COR-L47 (cell line): ENCODE measurements at places on chromosomes 12 and 14.

GRCh38 chr12:20443792-20444191, 75.5 kb downstream of the PDE3A start:
- no peak for DNase-seq

DNA sequence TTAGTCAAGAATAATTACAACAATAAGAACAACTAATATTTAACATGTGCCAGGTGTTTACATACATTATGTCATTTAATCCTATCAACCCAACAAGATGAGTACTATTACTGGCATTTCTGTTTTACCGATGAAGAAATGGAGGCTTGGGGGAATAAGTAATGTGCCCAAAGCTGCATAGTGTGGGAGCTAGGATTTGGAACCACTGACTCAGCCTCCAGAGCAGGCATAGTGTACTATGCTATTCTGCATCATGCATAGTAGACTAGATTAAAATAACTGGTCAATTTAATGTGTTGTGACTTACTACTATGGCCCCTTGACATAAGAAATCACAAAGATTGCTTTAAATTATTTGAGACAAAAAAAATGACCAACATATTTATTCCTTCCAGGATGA, 9.5 kb downstream of the GPR19 start:
- no peak for DNase-seq

DNA sequence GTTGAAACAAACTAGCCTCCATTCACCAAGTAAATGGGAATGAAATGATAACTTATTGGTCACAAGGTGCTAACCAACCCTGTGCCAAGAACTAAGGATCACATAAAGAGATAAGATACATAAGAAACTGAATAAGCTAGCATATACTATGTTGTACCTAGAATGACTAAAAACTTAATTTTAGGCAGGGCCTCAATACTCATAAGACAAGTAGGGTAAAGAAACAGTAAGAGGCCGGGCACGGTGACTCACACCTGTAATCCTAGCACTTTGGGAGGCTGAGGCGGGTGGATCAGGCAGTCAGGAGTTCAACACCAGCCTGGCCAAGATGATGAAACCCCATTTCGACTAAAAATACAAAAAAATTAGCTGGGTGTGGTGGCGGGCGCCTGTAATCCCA, 17.7 kb downstream of the GDF11 start:
- no peak for DNase-seq

DNA sequence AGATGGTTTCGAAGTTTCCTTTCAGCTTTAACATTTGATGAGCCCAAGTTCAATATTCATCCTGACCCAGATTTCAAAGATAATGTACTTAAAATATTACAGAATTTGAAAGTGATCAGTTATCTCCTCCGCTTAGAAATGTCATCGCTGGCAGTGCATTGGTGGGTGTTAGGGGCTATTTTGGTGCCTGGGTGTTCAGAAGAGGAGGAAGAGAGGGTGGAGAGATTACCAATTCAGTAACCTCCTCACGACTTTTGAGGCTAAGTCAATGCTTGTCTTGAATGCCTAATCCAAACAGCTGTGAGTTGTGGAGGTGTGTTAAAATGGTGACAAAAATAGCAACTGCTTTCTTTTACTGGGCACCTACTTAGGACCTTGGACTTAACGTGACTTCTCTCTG, 13.8 kb upstream of the DGLUCY start:
- no peak for DNase-seq

DNA sequence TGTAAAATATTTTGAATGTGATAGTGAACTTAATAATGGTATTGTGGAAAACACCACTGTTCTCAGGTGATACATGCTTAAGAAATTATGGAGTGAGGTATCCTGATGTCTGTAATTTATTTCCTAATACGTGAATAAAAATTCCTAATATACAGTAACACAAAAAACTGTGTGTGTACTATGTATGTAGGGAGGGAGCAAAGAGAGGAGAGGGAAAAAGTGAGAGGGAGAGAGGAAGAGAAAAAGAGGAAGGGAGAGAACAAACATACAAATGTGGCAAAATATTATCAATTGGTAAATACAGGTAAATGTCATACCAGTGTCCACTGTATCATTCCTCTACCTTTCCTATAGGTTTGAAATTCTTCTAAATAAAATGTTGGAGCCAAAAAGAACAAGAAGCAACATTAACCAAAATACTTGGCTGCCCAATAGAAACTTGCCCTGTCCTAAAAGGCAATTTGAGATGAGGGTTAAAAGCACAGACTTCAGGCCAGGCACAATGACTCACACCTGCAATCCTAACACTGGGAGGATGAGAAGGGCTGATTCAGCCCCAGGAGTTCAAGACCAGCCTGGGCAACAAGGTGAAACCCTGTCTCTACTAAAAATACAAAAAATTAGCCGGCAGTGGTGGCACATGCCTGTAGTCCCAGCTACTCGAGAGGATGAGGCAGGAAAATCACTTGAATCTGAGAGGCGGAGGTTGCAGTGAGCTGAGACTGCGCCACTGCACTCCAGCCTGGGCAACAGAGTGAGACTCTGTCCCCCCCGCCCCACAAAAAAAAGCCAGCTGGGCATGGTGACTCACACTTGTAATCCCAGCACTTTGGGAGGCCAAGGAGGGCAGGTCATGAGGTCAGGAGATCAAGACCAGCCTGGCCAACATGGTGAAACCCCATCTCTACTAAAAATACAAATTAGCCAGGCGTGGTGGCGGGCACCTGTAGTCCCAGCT, 14.5 kb downstream of the R3HDM2 start:
- DNase-seq, result no peak

- DNase-seq, result no peak
Measured at GRCh38 chr12:5582541-5582940, 150.6 kb downstream of the NTF3 start.

GRCh38 chr14:75884198-75884611, 97.6 kb downstream of the TGFB3 start:
- no peak for DNase-seq

DNA sequence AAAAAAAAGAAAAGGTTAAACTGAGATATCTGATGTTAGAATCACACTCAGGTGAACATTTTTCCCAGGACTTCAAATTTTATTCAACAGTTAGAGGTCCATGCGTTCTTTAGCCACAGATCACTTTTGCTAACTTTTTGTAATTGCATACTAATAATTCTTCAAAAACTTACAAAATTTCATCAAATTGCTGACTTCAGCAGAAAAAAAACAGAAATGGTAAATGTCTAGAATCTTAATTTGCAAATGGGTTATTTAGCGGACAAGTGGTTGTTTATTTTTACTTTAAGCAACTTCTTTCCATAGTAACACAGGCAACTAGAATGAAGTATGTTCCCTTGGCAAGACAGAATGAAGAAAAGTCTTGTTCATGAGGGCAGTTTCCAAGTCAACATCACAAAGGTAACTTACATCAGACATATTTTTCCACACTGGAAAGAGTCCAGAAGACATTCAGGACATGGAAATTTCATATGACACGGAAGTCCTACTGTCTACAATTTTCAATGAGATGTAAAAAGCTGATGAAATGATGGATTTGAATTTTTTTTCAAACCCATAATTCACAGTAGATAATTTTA, 62.5 kb upstream of the SOX5 start:
- DNase-seq, result no peak

- DNase-seq, result no peak
Measured at GRCh38 chr12:27013611-27014084, 536 bp downstream of the TM7SF3 start.

DNA sequence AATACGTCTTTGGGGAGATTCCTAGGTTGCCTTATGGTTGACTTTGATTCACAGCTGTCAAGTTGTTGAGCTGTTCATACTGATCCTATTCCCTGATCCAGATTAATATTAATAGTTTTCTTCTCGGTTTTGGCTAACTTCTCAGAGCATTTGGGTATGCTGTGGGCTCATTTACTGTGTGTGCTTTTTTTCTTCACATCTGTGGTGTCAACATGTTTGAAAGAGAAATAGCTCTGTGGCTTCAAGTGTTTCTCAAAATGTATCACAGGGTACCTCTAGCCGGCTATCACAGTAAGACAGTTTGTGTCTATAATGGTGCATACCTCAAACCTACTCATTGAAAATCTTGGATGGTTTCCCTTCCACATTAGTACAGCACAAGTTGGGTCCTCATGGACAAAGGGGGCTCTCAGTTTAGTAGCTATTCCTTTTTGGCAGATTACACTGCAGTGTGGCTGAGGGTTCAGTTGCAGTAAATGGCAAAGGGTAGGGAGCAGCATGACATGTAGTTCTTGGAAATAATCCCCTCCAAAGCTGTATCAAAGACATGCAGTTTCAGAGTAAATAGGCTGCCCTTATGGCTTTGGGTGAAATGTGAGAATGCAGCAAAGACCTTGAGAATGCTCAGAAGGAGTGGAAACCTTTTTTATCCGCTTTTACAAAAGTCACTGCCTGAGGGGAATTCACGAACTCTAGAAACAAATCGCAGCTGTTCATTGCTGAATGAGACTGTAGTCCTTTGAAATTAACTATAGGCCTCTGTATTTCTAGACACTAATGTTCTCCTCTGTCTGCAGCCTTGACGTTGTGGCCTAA, 102.4 kb upstream of the ATF1 start:
- DNase-seq, result no peak

DNA sequence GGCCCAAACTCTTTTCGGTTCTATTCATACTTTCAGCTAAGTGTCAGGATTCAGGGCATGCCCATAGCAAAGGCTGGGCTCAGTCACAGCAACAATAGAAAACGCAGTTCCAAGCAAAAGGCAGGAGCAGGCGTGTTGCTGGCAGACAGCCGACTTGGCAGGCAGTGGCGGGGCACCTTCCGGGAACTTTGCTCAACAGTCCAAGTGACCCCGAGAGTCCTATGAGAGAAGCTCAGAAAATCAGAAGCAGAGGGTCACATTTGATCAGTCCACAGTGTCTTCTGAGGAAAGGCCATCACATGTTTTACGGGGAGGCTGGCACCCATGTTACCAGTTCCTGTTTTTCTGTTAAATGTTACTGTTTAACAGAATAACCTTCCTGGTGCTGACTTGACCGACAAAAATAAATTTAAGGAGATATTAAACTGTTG, 115.0 kb downstream of the DACT1 start:
- peak; percentile 24 for DNase-seq

- DNase-seq, result no peak
Measured at GRCh38 chr12:127052511-127053232, 1214.3 kb upstream of the TMEM132C start.

GRCh38 chr12:13206560-13206897, 10.0 kb downstream of the EMP1 start:
- DNase-seq, result no peak

DNA sequence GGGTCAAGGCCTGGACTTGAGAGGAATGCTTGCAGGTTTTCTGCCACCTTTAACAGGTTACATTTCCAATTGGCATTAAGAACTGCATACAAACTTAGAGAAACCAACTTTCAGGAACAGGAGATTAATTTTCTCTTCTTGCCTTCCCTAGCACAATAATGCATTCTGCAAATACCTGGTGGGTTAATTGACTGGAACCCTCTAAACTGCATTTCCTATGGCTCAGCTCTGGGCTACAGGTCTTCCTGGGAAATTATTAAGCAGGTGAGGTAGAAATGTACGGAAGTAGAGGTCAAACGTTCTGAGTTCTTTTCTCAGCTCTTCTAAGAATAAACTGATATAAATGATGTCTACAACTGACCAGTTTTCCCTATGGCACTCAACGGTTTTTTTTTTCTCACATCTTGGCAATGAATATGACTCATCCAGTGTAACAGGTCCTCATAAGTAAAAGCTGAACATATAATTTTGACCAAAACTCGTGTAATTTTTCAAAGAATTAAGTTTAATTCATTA, 144.9 kb upstream of the PELI2 start:
- DNase-seq, result no peak

GRCh38 chr12:109385339-109386058, 37.8 kb downstream of the MYO1H start:
- peak; percentile 62 for DNase-seq

- no peak for DNase-seq
Measured at GRCh38 chr14:39376667-39377403, 55.4 kb downstream of the FBXO33 start.

DNA sequence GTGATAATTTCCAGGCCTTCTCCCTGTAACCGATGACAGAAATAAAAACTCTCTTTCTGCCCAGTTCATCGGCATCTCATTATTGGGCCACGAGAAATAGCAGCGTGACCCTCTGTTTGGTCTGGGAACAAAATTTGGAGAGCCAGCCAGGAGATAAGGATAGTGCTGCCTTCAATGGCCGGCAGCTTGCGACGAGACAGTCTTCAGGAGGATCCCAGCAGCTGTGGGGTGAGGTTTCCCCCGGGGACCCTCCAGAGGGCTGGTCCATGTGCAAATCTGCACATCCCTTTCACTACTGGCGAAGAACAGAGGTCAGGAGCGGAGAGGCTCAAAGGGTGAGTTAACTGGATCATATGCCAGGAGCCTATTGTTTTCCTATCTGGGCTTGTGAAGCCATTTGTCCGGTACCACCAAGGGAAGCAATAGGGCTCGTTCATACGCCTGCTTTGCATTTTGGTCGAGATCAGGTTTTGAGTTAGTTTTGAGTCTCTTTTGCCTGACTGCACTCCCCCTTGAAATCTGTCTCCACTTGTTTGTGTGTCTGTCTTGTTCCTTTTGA, 4.8 kb downstream of the SLC39A2 start:
- no peak for DNase-seq

DNA sequence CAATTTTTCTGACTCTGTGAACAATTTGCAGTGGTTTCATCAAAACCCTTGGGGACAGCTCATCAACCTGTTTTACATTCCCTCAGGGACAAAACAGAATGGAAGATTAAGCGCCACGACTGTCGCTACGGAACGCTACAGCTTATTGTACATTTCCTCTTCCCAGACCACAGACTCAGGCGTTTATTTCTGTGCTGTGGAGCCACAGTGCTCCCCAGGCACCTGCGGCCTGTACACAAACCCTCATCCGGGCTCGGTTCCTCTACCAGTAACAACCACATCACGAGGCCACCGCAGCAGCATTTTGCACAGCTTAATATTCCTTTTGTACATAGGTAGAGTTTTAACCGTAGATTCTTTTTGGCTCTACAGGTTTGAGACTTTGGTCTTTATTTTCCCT, 397.4 kb upstream of the OR4E1 start:
- DNase-seq, result no peak

DNA sequence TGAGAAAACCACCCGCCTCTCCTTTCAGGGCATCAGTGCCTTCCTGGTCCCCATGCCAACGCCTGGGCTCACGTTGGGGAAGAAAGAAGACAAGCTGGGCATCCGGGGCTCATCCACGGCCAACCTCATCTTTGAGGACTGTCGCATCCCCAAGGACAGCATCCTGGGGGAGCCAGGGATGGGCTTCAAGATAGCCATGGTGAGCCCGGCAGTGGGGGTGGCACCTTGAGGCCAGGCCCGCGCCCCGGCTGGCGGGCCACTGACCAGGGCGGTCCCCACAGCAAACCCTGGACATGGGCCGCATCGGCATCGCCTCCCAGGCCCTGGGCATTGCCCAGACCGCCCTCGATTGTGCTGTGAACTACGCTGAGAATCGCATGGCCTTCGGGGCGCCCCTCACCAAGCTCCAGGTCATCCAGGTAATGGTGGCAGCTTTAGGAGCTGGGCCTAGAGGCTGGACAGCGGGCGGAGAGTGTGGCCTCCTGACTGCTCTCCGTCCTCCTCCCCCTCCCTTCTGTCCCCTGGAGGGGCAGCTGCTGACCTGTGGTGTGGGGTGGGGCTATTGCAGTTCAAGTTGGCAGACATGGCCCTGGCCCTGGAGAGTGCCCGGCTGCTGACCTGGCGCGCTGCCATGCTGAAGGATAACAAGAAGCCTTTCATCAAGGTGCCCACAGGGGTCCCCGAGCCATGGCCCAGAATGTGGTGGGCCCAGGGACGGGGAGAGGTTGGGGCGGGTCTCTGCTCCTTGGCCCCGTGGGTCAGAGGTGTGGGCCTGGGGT, 12.8 kb downstream of the ACADS start:
- DNase-seq, result no peak

- DNase-seq, result no peak
Measured at GRCh38 chr12:90260136-90260535, 551.5 kb upstream of the ATP2B1 start.
